ENCODE measurements at places on chromosomes 16 and 17.

DNA sequence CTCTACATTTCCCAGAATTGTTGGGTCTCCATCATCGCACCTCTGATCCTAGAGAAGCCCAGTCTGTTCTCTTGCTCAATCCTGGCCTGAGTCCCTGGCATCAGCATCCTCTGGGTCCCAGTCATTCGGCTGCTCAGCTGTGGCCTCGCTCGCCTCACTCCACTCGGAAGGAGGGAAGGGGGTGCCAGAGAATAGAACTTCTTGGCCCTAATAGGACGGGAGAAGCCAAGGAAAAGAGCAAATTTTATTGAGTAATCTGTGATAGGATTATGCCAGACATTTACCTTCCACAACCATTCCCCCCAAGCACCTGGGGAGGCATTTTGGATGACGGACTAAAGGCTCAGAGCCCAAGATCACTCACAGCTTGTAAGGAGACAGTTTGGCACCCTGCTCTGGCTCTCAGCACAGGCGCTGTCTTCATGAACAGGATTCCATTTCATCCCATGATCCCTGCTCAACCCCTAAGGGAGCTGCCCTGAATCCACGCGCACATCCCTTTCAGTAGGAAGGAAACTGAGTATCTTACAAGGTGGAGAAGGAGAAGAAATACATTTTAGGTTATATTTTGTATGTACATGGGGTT, 498 bp upstream of the CLEC10A start:
- DNase-seq = no peak

GRCh38 chr17:57343717-57344116, 87.4 kb downstream of the MSI2 start:
- DNase-seq = no peak

- no peak for DNase-seq
Measured at GRCh38 chr17:47099451-47099986, 89.6 kb downstream of the CDC27 start.

DNA sequence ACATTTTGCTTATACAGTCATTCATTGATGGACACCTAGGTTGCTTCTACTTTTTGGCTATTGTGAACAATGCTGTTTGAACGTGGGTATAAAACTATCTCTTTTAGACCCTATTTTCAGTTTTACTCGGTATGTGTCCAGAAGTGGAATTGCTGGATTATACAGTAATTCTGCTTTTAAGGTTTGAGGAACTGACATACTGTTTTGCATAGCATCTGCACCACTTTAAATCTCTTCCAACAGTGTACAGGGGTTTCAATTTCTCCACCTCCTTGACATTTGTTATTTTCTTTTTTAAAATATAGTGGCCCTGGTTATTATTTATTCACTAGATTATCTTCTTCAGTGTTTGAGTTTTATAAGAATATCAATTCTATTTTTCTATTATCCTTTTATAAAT, 116.9 kb downstream of the USP22 start:
- no peak for DNase-seq

DNA sequence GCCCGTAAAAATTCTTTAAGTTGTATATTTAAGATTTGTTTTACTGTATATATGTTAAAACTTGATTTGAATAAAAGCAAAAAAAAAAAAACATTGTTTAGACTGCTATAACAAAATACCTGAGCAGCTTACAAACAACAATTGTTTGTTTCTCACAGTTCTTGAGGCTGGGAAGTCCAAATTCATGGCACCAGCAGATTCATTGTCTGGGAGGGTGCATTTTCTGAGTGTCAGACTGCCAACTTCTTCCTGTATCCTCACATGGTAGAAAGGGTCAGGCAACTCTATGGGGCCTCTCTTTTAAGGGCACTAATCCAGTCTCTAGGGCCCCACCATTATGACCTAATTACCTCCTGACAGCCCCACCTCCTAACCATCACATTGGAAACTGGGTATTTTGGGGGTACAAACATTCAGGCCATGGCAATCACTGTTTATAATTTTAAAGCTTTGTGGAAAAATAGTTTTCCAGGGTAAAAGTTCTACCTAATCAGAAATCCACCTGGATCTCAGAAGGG, 281.4 kb downstream of the SLC39A11 start:
- DNase-seq = no peak

DNA sequence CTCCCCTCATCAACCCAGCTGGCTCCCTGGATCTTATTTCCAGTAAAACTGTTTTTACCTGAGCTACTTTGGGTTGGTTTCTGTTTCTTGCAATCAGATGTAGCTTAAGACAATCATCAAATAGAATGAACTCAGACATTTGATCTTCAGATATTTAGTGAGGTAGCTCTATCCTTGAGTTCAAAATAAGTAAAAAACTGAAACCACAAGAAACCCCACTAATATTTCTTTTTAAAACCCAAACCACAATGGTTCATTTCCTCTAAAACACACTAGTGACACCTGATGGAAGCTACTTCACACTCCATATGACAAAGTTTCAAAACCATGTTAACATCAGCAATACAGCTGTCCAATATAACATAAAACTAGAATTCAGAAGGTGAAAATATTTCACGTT, 37.8 kb downstream of the CACNG1 start:
- peak; percentile 44 for DNase-seq

Data from common myeloid progenitor, CD34-positive (primary cell).